GM18507 (cell line): ENCODE measurements at places on chromosomes 12 and 14.

DNA sequence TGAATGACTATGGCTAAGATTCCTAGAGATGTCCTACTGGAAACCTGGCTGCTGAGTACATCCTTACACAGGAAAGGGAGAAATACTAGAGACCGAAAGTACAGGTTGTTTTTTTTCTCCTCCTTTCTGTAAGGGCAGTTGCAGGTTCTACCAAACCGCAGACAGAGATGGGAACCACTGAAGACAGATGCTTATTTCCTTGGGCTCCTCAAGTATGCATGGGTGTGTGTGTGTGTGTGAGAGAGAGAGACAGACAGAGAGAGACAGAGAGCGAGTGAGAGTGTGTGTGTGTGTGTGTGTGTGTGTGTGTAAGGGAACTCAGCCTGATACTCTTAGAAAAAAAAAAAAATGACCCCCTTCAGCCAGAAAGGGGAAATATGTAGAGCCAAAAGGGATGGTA, 42.5 kb downstream of the MAP4K5 start:
- DNase-seq: no peak

DNA sequence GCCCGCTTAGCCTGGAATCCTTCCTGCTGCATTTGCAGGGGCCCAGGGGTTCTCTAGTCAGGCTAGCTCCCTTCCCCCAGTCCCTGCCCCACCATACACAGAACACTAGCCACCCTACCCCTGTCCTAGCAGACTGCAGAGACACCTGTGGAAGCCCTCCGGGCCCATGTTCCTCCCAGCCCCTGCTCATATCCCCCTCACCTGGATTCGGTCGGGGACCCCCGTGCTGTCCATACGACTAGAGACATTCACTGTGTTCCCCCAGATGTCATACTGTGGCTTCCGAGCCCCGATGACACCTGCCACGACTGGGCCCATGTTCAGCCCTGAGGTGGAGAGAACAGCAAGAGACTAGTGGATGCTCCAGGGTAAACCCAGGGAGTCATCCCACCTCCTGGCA, 20.2 kb downstream of the ADCY6 start:
- DNase-seq: no peak

GRCh38 chr12:39619660-39620433, at the start of gene ABCD2:
Gene ABCD2, minus strand, starts transcription at chr12:39619803. Its CDS starts 188 bp downstream, at chr12:39619615.
- peak; percentile 33 for DNase-seq

GRCh38 chr14:52840877-52841276, 49.5 kb upstream of the GNPNAT1 start:
- DNase-seq: no peak

DNA sequence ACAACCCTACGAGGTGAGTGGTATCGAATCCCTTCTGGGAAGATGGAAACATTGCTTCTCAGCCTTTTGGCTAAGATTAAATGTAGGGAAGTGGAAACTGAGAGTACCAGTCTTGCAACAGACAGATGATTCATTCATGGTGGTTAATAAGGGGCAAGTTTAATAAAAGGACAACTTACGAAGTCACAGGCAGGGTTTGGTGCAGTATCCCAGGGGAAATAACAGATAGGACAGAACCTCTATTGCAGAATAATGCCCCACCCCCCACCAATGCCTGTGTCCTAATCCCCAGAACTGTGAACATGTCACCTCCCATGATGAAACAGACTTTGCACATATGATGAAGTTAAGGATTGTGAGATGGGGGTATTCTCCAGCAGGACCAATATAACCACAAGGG, 212.5 kb downstream of the TBX5 start:
- no peak for DNase-seq

- DNase-seq: no peak
Observed at GRCh38 chr12:27290501-27291168, 42.0 kb upstream of the BMAL2 start.

- peak; percentile 2 for DNase-seq
Observed at GRCh38 chr12:39441963-39442830, 723 bp downstream of the KIF21A start.

GRCh38 chr12:114626-115211, 48.2 kb downstream of the IQSEC3 start:
- no peak for DNase-seq

GRCh38 chr14:99676657-99677056, 7.4 kb upstream of the CYP46A1 start:
- no peak for DNase-seq
